Hypothalamus (tissue), 51 donors: ENCODE measurements at places on chromosomes 2 and 18.

DNA sequence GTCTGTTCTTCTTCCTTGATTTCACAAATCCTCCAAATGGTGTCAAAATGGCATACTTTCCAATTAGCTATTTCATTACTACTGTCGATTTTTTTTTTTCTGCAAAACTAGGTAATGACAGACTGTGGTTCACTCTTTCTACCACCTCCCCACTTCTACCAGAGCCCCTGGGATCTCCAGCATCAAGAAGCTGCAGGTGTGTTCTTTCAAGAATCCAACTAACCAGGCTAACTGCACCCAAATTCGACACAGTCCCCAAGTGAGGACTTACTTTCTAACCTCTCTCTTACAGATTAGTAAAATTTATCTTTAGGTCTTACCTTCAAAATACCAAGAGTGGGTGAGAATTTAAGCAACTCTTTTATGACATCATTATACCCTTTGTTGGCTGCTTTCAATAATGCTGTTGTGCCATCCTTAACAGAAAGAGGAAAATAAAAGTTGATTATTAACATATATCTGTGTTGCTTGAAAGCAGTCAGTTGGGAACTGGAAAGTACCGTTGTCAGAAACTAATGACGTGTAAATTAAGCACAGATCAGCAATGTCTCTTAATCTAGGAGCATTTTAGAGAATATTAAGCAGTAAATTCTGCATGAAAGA lies 31.2 kb upstream of the NPC1 start:
- DNase-seq: no peak

- DNase-seq: no peak
Observed at GRCh38 chr2:121665504-121665903, 16.2 kb upstream of the CLASP1 start.

DNA sequence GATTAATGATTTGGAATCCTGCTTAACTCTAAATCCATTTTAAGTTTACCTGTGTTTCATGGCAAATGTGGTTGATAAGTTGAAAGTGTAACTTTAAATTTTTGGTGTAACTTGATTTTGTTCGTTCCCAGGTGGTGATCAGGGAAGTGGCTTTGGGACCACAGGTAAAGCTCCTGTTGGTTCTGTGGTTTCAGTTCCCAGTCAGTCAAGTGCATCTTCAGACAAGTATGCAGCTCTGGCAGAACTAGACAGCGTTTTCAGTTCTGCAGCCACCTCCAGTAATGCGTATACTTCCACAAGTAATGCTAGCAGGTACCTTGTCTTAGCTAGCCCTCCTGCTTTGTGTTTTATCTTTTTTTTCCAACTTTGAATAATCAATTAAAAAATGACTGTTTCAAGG lies 62.8 kb downstream of the AGFG1 start:
- no peak for DNase-seq

DNA sequence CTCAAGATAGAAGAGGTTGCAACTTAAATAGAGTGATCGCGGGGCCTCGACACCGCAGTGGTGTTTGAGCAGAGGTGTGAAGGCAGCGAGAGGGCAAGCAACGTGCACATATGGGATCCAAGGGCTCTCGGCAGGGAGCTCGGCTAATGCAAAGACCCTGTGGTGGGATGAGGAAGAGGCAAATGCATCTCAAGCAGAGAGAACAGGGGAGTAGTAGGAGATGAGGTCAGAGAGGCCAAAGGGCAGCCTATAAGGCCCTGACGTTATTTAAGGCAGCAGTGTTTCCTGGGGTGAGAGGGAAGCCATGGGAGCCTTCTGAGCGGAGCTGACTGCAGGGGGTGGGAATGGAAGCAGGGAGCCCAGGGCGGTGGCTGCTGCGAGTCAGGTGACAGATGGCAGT lies 74.5 kb downstream of the MRPS9 start:
- DNase-seq: no peak

GRCh38 chr18:9658087-9658641 lies 43.8 kb upstream of the PPP4R1 start:
- no peak for DNase-seq

GRCh38 chr2:240205348-240205747 lies 64.9 kb upstream of the OTOS start:
- DNase-seq: no peak

GRCh38 chr2:196967116-196967515 lies 40.6 kb upstream of the PGAP1 start:
- DNase-seq: no peak

- no peak for DNase-seq
Observed at GRCh38 chr2:25805987-25806386, 72.3 kb downstream of the ASXL2 start.

DNA sequence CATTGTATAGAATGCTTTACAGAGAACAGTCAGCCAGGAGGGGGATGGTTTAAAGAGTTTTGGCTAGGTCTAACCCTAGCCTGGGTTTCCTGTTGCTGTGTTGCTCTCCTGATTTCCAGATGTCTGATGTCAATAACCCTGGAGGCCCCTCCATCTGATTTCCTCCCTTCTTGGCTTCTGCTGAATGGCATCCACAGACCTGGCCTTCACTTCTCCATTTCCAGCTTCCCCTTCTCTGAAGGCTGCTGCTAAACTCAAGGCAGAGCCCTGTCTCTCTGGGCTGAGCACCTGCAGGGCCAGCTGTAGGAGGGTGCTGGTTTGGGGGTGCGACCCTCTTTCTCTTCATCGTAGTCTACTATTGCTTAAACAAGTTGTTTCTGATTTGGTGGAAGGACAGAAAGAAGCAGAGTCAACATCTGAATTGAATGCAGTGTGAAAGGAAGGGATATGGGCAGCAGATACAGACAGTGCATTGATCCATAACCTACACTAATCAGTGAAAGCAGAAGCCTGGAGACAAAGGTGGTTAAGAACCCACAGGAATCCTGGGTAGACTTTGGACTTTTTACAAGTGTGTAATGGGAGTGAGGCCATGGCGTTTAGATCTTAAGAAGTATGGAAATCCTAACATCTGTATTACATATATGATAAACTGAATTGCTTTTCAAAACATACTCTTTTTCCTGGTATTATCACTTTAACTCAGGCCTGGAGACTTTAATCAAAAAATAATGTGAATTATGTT lies 153.6 kb downstream of the HRH4 start:
- DNase-seq: no peak

DNA sequence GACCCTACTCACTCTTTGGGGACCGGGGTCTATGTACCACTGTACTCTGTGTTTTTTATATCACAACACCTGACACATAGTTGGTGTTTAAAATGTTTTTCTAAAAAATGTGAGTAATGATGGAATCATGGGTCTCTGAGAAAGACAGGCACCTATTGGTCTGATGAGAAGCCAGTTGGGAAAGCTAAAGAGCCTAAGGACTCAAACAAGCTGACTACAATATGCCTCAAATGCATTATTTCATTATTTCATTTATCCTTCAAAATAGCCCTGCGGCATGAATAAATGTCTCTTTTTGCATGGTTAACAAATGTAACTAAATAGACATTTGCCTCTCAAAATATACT lies 102.9 kb upstream of the SCN1A start:
- DNase-seq: no peak

- no peak for DNase-seq
Observed at GRCh38 chr2:239869272-239870155, 155.6 kb downstream of the NDUFA10 start.

- no peak for DNase-seq
Observed at GRCh38 chr2:25347846-25348245, 6.1 kb upstream of the DNMT3A start.

- no peak for DNase-seq
Observed at GRCh38 chr18:42274488-42275137, 319.6 kb downstream of the PIK3C3 start.

DNA sequence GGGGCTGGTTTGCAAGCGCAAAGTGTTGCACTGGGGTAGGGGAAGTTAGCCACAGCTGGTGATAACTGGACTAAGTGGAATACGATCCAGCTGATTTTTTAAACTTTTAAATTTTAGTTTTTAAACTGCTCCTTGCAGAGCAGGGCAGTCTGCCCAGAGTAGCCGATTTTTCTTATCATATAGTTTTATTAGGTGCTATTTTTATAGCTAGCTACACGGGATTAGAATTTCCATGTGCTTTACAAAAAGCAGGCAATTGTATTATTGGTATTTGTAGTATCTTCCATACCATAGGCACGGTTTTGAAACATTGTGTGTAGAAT lies 9.6 kb downstream of the CPLX4 start:
- no peak for DNase-seq

- DNase-seq: no peak
Observed at GRCh38 chr18:61825386-61825785, 67.4 kb downstream of the RNF152 start.

GRCh38 chr2:217626926-217627325 lies 375.9 kb downstream of the TNS1 start:
- DNase-seq: no peak

DNA sequence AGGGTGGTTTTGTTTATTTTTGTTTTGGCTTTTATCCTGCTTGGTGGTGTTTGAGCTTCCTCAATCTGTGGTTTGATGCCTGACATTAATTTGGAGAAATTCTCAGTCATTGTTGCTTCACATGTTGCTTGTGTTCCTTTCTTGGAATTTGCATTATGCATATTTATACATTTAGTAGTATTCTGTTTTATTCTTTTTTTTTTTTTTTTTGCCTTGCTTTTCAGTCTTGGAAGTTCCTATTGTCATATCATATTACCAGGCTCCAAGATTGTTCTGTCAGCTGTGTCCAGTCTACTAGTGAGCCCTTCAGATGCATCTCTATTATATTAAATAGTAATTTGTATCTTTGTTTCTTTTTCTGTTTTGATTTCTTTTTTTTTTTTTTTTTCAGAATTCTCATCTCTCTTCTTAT lies 77.0 kb downstream of the EPC2 start:
- no peak for DNase-seq

- no peak for DNase-seq
Observed at GRCh38 chr18:22026889-22027288, 142.5 kb upstream of the GATA6 start.

DNA sequence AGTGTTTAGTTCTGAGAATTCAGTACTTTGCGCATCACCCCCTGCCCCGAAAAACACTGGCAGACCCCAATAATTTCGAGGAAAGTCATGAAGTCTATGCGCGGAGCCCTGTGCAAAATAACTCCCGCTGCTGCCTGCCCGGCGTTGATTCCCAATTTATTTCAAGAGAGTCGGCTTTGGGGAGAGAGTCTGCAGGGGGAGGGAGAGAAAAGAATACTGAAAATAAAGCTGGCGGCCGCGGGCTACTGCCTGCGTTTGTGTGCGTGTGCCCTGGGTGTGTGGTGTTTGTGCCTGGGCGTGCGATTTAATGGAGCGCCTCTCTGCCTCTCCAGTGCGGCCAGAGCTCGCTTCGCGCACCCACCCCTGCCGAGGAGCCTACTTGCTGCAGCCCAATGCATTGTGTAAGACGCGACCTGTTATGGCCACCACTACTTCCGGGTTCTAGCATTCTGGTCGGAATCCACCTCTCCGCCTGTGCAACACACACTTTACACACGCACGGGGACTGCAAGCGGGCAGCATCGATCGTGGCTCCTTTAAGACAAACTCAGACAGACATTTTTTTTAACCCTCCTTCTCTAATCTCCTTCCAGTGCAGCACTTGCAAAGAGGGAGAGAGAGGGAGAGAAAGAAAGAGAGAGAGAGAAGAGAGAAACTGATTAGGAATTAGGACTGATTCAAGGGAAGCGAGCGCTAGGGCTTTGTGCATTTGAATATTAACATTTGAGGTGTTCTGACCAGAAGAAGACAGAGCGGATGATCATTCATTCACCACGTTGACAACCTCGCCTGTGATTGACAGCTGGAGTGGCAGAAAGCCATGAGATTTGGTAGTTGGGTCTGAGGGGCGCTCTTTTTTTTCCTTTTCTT lies at the start of gene MEIS1:
MEIS1 (plus strand) TSS at position 447 of the 870 bp plus-strand sequence. CDS start 732 bp downstream, outside the sequence.
- DNase-seq: peak; percentile 73

DNA sequence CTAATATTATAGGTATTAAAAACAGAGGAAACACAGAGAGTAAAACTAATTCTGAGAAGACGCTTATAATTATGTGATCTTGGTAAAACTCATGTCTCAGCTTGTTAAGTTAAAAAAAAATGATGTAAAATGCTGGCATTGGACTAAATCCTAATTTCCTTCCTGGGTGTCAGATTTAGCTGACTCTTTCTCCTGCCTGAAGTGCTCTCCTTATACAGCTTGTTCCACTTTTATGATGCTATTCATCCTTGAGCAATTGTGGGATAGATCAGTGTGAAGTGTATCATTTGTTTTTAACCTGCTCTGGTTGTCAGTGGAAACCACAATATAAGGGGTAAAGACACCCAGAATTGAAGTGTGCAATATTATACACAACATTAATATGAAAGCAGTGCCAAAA lies 84.9 kb downstream of the EFEMP1 start:
- DNase-seq: no peak

DNA sequence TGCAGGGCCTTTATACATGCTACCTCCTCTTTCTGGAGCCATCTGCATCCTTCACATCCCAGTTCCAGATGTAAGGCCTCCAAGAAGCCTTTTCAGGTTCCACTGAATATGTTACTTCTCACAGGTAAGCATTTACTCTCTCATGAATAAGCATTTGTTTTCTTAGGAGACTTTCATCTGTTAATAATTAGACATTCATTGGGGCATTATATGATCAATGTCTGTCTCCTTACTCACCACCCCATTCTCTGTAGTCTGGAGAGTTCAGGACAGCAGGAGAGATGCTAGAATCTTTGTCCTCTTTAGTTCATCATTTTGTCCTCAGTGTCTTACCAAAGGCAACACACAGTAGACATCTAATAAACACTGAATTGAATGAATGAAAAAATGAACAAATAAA lies 185.7 kb downstream of the NCKAP5 start:
- no peak for DNase-seq

- no peak for DNase-seq
Observed at GRCh38 chr2:9764153-9764778, 79.0 kb upstream of the TAF1B start.

GRCh38 chr2:103738606-103739005 lies 976.8 kb downstream of the TMEM182 start:
- no peak for DNase-seq

DNA sequence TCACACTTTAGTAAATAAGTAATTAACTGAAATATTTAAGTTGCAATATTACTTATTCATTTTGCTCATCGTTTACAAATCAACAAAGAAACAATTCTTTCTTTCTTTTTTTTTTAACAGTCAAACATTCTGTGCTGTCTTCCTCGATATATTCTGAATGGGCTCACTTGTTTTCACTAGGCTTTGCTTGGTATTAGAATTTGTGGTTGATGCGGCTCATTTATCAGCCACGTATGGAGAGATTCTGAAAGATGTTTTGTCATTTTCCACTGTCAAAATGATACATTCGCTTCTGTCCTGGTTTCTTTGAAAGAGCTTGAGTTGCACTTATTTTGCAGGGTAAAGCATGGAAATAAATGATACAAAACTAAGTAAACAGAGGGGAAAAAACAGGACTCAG lies 323.7 kb downstream of the LRRTM1 start:
- DNase-seq: no peak

DNA sequence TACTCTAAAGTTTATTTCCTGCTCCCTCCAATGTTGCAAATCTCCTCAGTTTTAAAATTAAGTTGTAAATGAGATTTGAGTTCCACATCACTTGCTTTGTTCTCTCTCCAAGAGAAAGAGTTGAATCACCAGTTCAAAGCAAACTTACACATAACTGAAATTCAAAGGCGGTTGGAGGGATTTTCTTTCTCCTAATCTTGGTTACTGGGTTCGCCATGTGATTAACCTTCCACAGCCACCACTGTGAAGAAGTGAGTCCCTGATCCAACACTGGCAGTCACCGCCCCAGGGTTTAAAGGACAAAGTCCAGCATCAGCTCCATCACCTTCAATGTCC lies 247.1 kb downstream of the MYCN start:
- DNase-seq: no peak

- DNase-seq: peak; percentile 64
Observed at GRCh38 chr2:240435457-240435947, at the start of gene GPC1. TSS of gene GPC1 (plus strand) at chr2:240435663. CDS start at chr2:240435919, 256 bp downstream.
